Kidney epithelial cell (primary cell): ENCODE measurements at places on chromosomes 1 and 21. TPM values are rescaled to one million over a fixed set of nuclear protein-coding genes. Genes with fewer than 3 reads are reported as not detected.

FCMR gene
- total RNA-seq: 0.71 TPM in 1 of 2 replicates, not detected in the other

SNAPIN gene
- 61.0 and 65.0 TPM in 2 replicates for total RNA-seq

OR6K6 gene
- total RNA-seq: not detected in 2 replicates

C1orf226 gene
- total RNA-seq: 3.7 and 3.9 TPM in 2 replicates

COL11A1 gene
- total RNA-seq: 0.38 and 0.48 TPM in 2 replicates

NEGR1 gene
- total RNA-seq: 4.0 and 4.9 TPM in 2 replicates

PODN gene
- not detected in 2 replicates for total RNA-seq

RBBP5 gene
- 15.4 and 17.2 TPM in 2 replicates for total RNA-seq

SEMA4A gene
- total RNA-seq: 2.6 and 3.8 TPM in 2 replicates
